ENCODE measurements at places on chromosomes 11 and 22.

GRCh38 chr11:75577207-75577606 is 15.2 kb downstream of the SERPINH1 start:
- DNase-seq = no peak

DNA sequence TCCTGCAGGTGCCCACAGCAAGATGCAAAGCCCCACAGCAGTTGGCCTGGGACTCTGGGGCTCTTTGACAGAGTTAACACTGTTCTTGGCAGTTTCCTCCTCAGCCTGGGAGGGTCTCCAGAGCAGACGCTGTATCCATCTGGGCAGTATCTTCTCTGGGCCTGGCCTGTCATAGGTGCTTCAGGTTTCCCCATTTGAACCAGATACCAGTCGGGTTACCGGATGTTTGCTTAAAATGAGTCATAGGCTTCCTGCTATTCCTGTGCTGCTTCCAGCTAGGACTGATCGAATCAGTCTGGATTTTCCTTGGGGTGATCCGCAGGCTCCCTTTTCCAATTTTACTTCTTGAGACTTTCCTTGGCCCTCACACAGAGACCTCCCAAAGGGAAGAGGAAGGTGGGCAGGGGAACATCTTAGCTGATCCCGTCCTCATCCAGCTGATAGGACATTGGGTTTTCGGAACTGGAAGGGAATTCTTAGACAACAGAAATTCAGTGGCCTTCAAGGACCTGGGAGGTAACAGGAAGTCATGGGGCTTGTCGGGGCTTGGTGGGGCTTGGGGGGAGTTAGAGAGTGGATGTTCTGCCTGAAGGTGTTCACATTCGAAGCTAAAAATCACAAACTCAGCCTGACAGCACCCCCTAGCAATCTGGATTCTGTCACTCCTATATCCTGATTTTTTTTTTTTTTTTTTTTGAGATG is 2.4 kb upstream of the RANGAP1 start:
- DNase-seq = peak; percentile 84

- DNase-seq = no peak
Measured at GRCh38 chr22:38456272-38456835, 1.4 kb upstream of the KCNJ4 start.

DNA sequence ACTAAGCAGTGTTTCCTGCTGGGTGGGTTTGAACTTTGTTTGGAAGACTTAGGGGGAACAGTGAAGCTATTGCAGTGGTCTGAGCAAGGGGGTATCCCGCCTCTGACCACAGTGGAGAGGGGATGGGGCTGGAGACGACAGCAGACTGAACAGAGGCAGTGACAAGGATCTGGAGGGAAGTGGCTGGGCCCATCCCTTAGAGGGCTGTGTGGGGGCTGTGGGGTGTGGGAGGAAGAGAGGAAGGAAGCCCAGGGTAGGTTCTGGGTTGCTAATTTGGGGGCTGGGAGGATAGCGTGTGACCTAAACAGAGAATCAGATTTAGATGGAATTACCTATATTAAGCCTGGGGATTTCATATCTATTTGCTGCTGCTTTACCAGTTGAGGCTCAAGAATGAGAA is 70.7 kb downstream of the BMAL1 start:
- no peak for DNase-seq

- no peak for DNase-seq
Measured at GRCh38 chr11:132472411-132473172, 1059.7 kb downstream of the OPCML start.

- DNase-seq = no peak
Measured at GRCh38 chr11:122422682-122423081, 232.8 kb upstream of the UBASH3B start.

GRCh38 chr11:133905677-133906156 is 51.1 kb downstream of the IGSF9B start:
- no peak for DNase-seq

DNA sequence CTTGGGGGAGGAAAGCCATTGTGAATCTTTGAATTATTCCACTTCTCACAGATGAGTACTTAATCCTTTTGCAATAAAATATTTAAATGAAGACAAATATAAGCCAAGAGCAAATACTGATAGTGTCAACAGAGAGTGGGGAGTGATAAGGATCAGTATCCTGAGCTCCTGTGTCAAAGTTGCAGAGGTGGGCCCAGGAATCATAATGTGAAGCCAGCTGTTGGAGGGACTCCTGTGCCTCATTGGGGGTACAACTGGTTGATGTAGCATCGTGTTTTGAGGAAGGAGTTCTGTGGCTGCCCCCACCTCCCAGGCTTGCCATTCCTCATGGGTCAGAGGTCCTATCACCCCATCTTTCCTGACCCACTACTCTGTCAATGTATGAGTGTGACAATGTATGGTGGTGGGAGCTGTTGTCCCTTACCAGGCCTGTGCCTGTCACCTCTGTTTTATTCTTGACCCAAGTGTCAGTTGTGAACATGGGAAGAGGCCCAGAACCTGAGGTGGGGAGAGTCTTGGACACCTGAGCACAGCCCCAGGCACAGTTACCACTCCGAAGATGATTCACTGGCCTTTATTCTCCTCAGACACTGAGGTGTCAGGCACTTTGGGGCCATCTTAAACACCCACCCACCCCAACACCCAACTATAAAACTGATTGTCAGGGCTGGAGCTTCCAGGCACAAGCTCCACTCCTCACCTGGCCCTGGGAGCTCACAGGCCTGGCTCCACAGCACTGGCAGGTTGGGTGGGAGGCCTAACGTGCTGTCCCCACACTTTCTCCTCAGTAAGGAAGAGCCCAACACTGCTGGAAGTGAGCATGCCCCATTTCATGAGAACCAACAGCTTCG is 38.4 kb downstream of the KCNQ1OT1 start:
- no peak for DNase-seq

- DNase-seq = no peak
Measured at GRCh38 chr22:48240148-48240934, 1477.9 kb downstream of the TBC1D22A start.

DNA sequence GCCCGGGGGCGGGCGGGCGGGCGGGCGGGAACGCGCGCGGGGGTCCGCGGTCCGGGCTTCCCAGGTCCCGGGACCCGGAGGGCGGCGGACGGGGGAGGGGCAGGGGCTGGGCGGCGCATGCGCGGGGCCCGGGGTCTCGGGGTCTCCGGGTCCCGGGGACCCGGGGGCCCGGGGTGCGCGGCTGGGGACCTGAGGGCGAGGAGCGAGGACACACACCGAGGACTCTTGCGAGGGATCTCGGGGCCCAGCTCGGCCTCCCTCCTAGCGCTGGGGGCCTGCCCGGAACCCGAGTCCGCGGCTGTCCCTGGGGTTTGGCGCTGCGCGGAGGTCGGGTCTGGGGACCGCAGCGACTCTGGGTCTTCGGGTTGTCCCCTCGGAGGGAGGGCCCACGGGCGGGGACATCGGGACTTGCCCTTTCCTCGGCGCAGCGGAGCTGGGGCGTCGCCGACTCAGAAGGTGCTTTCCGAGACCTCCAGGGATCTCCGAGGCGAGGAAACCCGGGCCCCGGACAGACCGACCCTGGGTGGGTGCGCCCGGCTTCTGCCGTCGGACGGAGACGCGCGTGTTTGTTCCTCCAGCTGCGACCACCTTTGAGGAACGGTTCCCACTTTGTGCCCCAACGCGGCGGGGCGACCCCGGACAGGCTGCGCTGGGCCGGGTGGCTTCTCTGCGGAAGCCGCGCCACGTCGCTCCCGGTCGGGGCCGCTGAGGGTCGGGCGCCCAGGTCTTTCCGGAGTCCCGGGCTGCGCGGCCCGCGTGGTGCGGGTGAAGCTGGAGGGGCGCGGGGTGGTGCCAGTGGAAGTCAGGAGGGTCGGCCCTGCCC is 540 bp downstream of the PPARA start:
- DNase-seq = no peak

DNA sequence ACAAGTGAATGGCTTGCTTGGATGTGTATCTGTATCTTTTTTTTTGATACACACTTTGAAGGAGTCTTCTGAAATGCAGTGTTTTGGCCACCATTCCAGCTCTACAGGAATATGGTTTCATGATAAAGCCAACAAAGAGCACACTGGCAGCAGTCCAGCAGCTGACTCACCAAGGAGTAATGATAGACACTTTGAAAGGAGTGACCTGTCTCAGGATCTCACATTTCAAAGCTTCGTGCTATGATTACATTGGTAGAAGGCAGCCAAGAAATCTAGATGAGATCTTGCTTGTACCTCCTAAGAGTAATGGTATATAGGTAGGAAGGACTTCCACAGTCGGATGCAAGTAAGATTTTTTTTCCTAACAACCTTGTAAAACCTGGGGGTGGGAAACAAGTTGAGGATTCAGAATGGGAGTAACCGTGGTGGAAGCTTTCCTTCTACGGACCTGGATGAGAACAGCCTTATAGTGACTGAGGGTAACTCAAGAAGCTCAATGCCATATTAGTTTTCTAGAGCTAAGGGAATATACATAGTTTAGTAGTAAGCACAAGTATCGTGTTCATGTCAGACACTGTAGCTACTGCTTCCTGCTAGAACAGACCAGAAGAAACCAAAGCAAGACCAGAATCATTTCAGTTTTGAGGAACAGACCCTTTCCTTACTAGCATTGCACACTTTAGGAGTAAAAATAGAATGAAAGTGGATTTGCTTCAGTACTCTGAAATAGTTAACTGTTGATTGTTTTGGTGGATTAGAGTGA is 25.0 kb downstream of the MTMR3 start:
- DNase-seq = peak; percentile 90

Measured in RCC 7860 (cell line).